ENCODE measurements at places on chromosomes 4 and X.

DNA sequence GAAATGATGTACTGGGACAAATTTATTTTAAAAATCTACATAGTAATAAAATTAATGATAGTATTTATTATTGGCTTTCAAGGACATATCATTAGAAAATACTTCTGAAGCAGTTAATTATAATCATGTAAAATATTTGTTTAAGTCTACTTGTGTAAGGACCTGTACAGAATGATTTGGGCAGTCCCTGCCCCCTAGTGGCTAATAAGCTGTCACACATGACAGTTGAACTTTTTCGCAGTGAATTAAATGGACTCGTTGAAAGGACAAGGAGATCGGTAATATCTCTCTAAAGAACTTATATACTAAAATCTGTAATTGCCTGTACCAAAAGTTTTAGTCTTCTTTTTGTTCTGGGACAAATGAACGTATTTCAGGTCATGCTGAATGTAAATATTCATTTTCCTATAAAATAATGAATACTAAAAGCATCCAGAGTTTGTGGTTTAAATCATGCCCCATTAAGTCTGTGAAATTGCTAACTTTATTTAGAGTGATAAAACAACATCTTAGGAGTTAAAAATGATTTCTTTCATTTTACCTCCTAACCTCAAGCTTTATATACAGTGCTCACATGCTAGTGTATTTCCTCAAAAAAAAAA lies 13.6 kb downstream of the EXOC1 start:
- no peak for DNase-seq

DNA sequence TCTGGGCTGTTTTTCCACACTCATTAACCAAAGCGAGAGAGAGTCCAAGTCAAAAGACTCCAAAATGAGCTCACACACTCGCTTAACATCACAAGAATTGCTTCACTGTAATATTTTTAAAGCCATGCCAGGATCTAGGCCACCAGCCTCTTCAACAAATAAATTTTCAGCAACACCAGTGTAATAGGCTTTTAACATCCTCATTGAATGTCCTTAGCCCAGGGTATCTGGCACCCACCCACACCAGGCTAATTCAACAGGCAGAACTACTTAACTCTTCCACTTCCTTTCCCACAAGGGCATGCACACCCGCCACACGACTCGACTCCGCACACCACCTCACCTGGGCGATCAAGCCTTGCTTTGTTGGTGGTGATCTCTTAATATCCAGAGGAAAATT lies 34.2 kb downstream of the FAT1 start:
- no peak for DNase-seq

DNA sequence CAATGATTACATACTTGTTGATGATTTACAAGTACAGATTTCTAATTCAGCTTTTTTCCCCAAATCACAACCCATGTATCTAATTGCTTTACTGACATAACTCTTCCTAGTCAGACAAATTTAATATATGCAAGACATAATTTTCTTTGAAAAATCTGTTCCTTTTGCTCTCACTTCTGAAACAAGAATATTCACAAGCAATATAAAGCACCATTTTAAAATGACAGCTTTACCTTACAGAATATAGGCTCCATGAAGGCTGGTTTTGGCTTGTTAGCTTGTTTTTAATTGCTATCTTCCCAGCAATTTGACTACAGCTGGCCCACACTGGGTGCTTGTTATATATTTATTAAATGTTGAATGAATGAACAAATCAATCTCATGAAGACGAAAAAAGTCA lies 24.5 kb downstream of the GPM6A start:
- no peak for DNase-seq

- no peak for DNase-seq
Measured at GRCh38 chr4:115152081-115152480, 38.7 kb upstream of the NDST4 start.

GRCh38 chr4:178233906-178234305 lies 791.7 kb upstream of the AGA start:
- DNase-seq, result no peak

- DNase-seq, result no peak
Measured at GRCh38 chrX:54794028-54794427, 4.0 kb downstream of the ITIH6 start.

DNA sequence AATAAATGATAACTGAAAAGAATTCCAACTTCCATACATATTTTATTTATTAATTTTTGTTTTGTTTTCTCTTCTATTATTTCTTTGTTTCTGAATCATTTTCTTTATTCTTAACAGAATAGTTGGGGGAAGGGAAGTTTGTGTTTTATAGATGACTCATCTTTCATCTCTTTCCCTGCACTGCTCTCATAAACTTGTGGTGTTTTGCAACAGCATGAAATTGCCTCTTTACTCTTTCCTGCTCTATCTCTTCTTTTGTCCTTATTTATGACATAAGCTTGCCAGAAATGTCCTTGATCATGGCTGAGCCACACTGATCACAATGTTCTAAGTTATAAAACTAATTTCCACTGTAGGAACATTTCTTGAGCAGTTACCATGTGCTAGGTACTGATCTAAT lies 22.3 kb downstream of the QRFPR start:
- peak; percentile 18 for DNase-seq

DNA sequence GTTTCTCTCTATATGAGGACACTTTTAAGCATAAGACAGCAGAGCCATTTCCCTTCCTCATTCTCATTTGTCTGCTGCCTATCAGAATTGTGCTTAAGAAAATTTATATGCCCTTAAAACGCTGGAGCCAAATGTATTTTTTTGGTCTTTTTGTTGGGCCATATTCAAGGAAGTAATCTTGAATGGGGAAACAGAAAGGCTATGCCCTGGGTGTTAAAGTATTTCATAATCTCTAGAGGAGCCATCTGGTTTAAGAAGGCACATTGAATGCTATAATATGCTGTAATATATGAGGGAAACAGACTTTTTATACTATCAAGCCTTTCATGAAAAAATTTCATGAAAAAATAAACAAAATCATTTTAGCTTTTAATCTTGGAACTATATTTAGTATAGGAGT lies 4.3 kb downstream of the DMD start:
- no peak for DNase-seq

DNA sequence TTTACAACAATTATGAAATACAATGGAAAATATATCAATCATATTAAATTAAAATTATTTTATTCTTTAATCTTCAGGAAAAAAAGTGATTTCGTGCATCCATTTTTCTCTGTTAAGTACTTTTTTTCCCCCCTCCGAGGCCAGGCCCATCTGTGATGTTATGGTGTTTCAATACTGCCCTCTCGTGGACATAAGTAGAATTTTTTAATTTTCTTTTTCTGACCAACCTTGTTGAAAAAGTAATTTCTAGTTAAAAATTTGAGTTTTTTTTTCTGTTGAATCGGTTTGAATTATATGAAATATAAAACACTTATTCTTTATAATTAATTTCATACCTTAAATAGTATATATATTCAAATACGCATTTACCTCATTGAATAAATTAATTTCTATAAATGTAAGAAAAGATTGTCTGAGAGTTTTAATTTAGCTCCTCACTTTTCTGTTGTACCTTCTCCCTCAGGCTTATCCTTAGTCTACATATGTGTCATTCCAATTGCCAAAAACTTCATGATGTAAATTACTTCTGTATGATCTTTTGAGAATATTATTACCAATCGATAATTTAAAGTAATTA lies 175.8 kb upstream of the TECRL start:
- no peak for DNase-seq

DNA sequence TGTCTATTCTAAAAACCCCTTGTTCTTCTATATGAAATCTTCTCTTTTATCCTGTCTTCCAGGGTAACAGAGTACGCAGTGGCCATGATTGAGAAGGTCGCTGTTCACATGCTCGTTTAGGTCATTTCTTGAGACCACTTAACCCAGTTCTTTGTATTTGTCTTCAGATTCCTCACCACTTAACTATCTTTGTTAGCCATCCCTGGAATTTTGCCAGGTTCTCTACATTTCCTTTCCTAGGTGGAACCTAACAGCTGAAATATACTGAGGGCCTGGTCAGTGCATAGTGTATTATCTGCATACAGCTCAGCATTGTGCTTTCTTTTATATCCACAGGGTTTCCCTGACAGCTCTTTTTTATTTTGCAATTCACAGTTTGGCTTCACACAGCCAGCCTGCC lies 148.9 kb upstream of the GALNT7 start:
- DNase-seq, result no peak

- no peak for DNase-seq
Measured at GRCh38 chr4:94887027-94887426, 129.3 kb downstream of the BMPR1B start.

DNA sequence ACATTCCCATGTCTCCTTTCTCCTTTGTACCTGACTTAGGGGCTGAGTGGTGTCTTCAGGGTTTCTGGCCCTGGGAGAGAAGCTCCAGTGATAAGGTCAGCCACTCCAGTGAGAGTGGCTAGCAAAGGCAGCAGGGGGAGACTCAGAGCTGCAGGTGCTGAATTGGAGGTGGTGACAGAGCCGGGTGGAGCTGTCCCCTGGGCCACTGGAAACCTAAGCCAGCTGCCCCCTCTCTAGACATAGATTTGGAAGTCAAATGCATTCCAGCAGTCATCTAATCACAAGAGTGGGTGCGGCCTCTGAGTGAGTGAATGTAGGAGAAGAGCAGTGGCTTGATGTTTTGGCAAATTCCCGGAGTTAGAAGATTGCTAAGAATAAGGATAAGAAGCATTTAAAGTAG lies 28.5 kb downstream of the TRIM2 start:
- DNase-seq, result no peak

- no peak for DNase-seq
Measured at GRCh38 chr4:140078366-140078765, 75.6 kb downstream of the MAML3 start.

GRCh38 chr4:128333309-128334018 lies 45.9 kb upstream of the PGRMC2 start:
- no peak for DNase-seq

- no peak for DNase-seq
Measured at GRCh38 chrX:41781500-41781899, 57.5 kb downstream of the GPR82 start.

GRCh38 chrX:11757719-11758399 lies at the start of gene MSL3:
TSS of gene MSL3 (plus strand) at chrX:11758237. CDS start at chrX:11758264, 27 bp downstream.
- DNase-seq, result no peak

GRCh38 chrX:103386332-103386731 lies 10.0 kb downstream of the BEX3 start:
- DNase-seq, result no peak

DNA sequence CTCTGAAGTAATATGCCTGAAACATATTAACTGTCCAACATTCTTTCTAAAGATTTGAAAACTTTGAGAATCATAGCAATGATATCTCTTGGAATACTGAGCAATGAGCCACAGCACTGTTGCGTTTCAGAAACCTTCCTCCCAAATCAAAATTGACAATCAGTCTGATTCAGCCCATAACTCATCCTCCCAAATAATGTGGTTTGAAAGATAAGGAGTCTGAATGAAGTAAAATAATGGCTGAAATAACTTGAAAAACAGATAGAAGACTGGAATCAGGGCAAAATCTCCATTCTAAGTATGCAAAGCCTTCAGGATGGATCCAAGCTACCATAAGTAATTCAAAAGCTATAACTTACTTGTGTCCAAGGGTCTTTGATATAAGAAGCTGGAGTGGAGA lies 98.6 kb upstream of the PLS3 start:
- DNase-seq, result no peak

GRCh38 chr4:138200236-138200590 lies 41.9 kb downstream of the SLC7A11 start:
- no peak for DNase-seq

DNA sequence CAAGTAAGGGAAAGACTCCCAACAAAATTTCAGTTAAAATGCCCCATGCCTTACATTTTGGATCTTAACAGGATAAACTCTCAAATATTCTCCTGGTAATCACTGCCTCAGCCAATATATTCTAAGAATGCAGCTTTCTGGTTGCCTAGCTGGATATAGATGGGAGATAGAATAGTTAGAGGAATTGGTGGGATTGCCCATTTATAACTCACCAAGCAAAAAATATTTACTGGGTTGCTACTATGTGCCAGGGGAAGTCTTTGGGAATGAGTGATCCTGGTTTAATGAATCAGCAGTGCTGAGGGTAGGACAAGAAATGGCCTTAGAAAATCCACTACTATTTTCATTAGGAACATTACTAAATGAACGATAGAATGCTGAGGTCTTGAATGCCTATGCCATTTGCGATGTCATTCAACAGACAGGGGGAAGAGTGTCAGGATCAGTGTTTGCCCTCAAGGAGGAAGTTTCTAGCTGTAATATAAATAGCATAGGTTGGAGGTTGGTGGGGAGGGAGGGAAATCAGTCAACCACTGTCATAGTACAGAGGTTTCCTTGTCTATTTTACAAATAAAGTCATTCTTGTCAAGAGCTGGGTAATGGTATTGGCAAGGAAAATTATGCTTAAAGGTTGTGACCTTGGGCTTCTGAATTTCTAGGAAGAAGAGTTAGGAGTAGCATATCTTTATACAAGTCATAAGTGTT lies 63.5 kb downstream of the ENOPH1 start:
- DNase-seq, result no peak

GRCh38 chr4:82601242-82602015 lies 39.6 kb upstream of the TMEM150C start:
- no peak for DNase-seq

DNA sequence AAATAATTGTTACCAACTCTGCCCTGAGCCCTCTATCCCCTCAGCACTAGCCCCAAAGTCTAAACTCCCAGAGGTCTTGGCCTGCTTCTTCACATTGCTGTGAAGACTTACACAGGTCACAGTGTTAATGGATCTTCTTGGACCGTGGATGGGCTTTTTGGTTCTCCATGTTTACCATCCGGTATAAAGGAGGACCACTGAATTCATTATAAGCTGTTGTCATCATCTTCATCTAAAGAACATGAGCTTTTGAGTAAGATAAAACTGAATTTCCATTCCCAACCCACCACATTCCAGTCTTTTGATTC lies 8.5 kb downstream of the NUDT11 start:
- DNase-seq, result no peak

DNA sequence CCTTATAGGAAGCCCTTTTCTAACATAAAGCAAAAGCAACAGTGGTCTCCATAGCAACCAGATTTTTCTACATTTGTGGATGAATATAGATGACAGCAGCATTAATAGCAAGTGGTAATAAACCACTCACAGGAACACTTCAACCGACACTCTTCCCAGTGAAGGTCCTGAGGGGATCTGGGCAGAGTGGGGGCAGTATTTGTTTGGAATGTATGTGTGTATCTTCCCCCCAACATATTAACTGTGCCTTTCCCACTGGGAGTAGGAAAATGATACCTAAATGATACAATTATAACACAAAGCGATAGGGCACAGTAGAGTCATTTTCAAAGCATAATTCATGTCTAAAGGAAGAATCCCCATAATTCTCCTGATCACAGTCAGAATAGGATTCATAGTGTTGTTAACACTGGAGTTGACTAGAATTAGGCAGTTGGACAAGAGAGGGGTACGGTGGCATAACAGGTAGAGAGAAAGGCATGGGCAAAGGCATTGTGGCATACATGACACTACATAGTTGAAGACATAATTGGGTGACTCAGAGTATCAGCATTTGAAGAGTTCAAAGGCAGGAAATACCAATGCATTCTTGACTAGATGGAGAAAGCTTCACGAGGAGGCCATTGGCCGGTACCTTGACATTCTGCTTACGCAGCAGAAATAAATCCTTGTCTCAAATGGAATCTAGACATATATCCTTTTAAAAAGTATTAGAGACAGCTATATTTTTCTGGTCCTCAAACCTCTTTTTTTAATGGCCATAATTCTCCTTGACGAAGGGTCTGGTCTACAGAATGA lies 15.2 kb downstream of the CAPN6 start:
- no peak for DNase-seq

- no peak for DNase-seq
Measured at GRCh38 chr4:7046971-7047370, 3.8 kb downstream of the TADA2B start.
